Foreskin keratinocyte (primary cell): ENCODE measurements at places on chromosomes 6 and 20.

GRCh38 chr6:134584847-134585516 lies 267.1 kb upstream of the SGK1 start:
- DNase-seq = no peak

- DNase-seq = no peak
These were observed 44.3 kb downstream of the TM9SF4 start for GRCh38 chr20:32153771-32154170.

DNA sequence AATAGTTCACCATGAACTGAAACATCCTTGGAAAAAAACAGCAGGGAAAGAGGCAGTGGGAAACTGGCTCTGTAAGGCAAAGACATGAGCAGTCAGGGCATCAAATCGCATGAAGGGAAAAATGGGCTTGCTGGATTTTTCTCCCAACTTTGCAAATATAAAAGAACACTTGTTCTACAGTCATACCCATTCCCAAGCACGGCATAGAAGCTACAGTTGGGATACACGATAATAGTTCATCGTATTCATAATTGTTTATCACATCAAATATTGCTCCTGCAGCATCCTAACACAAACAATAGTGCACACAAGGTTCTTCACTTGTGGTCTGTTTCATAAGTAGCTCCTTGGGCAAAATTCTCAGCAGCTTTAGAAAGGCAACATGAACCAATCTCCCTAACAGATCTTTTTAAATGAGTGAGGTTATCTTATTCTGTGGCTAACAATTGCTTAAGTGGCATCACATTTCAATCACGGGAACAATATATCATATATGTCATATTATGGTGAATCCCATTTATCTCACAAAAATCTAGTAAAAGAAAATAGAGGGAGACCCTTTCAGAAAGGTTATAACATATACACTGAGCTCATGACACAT lies 243.9 kb downstream of the PKHD1 start:
- no peak for DNase-seq

DNA sequence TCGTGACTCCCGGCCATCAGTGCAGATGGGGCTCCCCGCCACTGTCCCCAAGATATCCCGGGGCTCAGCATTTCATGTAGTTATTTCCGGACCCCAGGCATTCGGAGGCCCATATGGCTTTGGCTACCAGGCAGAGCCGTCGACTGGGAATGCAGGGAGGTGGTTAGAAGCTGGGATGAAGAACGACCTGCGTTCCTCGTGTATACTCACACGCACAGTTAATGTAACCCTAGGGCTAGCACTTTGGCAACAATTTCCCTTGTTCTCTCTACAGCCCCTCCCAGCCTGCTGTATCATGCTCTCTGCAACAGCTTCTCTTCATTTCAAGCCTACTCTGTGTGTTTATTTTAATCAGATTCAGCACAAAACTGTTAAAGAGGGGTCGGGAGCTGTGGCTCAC lies 240.4 kb downstream of the MYLK4 start:
- DNase-seq = no peak

DNA sequence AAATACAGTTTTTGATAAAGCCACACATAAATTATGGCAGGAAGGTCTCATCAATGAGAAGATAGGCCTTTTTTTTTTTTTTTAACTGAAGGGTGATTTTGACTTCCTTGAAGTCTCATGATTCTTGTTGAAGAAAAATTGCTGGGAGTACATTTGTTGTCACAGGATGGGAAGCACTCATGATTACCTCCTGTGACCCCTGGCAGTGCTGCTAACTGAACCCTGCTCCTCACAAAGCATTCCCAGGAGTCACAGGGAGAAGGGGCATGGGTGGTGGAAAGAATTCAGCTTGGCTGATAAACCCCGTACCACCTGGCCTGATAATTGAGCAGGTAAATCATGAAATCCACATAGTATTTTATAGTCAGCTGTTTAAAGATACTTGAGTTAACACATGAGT lies 86.9 kb downstream of the CD109 start:
- no peak for DNase-seq

DNA sequence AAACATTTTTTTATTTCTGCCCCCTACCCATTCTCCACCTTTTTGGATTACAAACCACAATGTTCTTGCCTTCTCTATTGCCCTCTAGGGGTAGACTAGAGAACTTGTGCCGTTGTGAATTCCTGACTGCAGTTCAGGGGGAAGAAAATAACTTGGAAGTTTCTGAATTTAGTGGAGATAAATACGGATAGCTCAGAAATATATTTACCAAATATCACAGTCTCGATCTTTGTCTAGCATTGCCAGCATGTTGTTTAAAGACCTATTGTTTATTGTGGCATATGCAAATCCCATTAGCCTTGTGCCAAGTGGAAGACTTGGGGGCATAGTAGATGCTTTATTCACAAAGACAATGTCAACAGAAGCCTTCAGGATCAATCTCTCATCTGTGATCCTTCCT lies 154.1 kb upstream of the MMS22L start:
- DNase-seq = no peak

DNA sequence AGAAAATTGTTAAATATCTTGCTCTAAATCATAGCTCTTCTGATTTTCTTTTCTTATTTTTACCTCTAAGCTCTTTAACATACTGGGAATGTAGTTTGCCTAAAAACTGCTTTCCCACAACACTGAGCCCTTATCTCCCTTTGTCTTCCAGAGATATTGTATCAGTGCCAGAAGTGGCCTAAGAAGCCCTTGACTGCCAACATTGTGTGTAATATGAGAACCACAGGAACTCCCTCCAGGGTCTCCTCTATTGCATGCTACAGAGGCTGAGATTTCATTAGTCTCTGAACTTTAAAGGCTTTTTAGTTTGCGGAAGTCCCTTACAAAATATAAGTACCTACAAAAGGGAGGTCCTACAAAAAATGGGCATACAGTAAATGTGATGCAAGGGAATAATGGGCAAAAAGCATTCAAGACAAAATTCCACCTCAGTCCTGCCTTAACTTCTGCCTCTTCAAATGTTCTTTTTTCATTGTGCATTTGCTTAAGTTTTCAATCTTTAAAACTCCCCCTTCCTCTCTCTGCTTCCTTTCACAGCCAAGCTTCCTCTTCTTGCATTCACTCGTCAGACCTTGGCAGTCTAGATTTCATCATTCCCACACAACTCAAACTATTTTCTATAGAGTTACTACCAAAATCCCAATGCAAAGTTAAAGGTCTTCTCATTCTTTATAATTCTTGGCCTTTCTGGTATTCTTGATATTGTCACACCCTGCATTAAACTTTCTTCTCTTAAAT lies 76.5 kb downstream of the ADGRG6 start:
- DNase-seq = no peak

GRCh38 chr6:4941782-4942672 lies 61.8 kb downstream of the RPP40 start:
- peak; percentile 96 for DNase-seq

- DNase-seq = no peak
These were observed 116.1 kb downstream of the CEBPB start for GRCh38 chr20:50306478-50307423.

- DNase-seq = no peak
These were observed 105.7 kb downstream of the SNAP25 start for GRCh38 chr20:10324198-10324847.

DNA sequence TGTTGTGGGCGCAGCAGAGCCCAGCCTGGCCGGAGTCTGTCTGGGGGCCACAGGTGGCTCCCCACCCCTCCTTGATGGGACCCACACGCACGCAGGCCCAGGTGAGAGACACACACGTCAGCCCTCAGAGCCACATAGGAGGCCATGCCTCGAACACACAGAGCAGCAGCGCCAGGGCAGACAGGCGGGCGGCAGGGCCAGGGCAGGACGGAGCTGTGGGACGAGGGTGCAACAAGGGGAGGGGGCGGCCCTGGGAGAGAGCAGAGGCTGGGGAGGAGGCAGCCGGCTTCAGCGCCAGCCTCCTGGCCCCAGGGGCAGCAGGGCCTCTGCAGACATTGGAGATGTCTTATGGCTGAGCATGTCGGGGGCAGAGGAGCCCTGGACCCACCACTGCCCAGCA lies 42.5 kb downstream of the KCNQ2 start:
- DNase-seq = no peak

DNA sequence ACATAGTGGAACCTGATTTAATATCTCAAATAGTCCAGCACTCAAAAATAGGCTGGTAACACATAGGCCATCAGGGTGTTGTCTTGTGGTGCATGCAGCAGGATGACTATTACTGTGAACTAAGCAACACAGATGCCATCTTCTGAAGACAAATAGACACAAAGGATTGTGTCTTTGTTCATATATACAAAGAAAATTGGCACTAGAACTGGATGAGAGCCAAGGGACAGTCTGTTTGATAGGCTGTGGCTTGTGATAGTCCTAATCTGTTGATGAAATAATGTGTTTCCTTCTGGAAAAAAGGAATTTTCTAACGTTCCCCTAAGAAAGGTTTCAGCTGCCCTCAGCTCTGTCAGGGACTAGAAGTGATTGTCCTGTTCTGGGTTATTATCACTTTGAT lies 129.8 kb downstream of the TPBG start:
- no peak for DNase-seq

DNA sequence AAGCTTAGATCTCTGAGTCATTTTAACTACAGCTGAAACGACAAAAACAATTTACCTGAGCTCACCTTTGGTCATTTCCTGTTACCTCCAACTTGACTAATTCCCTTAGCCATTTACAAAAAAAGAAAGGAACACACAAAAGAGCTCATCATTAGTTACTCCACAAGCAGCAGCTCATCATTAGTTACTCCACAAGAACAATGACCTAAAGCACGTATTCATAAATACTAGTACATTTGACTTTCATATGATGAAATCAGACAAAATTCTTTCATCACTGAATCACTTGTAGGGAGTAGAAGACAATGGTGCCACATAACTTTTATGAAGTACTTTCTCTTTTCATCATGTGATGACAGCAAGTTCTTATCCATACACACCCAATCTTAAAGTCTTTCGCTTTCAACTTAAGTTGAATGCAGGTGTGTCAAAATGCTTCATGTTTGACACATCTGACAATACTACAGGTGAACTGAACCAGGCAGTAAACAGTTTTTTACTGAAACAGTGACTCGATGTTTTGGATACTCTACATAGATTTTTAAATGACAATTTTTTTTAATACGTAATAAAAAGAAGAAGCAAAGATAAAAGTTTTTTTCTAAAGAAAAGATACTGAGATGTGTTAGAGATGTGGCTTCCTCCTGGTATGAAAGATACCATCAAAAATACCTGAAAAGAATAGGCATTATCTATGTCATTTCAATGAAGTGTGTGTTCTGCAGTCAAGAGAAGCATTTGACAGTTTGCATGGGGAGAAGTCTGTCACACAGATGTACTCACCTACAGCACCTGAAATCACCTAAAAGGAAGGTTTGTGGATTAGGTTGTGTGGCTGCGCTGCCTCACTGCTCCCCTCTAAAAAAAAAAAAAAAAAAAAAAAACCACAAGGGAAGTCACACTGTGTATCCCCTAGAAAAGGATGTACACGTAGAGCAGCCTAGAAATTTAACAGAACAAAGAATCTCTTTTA lies 109.1 kb downstream of the PRDM1 start:
- DNase-seq = peak; percentile 99

DNA sequence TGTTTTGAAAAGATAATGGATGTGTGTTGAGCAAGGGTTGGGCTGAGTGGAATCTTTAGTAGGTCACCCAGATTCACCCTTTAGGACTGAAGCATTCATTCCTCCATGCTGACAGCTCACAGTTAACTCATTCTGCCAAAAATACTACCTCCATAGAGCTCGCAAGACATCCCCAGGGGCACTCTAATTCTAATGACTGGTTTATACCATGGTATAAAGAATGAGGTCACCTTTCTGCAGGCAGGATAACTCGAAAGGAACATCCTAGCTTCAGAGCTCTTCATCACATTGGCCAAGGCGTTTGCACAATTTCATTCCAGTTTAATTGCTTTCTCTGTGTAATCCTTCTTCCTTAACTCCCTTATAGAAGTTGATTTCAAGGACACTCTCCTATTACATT lies 1257.2 kb upstream of the EYS start:
- peak; percentile 67 for DNase-seq

DNA sequence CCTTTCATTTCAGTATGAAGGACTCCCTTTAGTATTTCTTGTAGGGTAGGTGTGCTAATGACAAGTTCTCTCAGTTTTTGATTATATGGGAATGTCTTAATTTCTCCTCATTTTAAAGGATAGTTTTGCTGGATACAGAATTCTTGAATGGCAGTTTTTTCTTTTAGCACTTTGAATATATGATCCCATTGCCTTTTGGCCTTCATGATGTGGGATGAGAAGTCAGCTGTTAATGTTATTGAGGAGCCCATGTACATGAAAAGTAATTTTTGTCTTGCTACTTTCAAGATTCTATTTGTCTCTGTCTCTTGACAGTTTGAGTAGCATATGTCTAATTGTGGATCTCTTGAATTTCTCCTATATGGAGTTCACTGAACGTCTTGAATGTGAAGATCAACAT lies 30.9 kb downstream of the RSPH3 start:
- DNase-seq = no peak

GRCh38 chr6:83008626-83009025 lies 57.0 kb downstream of the UBE3D start:
- no peak for DNase-seq

GRCh38 chr6:36320475-36320874 lies 16.2 kb downstream of the BNIP5 start:
- DNase-seq = no peak

GRCh38 chr6:144053601-144054000 lies 41.8 kb downstream of the SF3B5 start:
- no peak for DNase-seq

DNA sequence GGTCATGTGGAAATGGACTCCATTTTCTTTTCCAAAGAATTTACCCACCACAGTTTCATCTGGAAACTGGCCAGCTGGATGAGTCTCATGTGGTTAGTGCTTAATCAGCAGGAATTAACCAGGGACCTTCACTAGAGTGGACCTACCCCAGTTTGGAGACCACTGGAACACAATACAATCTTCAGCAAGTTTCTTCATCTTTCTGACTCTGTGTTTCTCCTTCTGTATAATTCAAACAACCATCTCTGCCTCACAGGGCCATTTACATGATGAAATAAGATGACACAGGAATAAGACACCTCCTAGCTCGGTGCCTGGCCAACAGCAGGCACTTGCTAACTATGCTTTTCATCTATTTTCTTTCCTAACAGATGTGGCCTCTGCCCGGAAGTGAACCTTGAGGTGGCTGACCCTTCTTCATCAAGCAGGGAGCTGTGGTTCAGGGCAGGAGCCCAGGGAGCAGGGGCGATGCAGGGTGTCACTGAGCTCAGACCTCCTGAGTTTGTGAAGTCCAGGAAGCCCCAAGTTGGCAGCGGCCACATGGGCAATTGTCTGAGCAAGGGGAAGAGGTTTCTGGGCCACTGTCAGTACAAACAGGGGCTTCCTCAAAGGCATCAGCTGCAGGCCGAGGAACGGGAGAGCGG lies 98.8 kb downstream of the SOD2 start:
- peak; percentile 9 for DNase-seq
